ENCODE measurements at places on chromosomes 12 and 14.

DNA sequence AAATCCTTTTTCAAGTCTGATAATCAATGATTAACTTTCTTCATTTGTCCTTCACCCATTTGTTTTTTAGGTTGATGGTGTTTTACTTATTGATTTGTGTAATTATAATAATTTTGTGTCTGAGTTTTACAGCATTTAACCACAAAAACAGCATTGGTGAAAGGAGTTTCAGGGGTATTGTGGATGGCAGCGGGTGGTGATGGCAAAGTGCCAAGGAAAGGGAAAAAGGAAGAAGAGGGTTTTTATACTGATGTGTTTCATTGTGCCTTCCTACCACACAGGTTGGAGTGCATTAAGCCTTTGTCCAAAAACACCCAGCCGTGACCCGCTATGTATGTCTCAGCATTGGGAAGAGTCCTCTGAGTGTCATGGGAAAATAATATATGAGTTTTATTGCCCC lies 150.3 kb downstream of the DAD1 start:
- DNase-seq = no peak

DNA sequence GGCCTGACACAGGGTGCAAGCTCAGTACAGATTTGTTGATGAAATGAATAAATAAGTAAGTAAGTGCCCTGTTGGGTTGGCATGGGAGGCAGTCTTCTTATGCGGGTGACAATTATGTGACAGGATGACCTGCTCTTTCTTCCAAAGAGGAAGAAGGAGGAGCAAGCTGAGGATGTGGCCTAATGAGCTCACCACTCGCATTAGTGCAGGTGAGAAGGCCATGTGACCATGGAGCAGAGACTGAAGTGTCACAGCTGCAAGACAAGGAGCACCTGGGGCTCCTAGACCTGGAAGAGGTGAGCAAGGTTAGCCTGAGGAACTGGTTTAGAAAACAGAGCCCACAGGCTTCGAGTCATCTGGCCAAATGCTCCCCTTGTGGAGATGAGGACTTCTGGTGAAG lies 34.9 kb downstream of the LRTM2 start:
- DNase-seq = no peak

DNA sequence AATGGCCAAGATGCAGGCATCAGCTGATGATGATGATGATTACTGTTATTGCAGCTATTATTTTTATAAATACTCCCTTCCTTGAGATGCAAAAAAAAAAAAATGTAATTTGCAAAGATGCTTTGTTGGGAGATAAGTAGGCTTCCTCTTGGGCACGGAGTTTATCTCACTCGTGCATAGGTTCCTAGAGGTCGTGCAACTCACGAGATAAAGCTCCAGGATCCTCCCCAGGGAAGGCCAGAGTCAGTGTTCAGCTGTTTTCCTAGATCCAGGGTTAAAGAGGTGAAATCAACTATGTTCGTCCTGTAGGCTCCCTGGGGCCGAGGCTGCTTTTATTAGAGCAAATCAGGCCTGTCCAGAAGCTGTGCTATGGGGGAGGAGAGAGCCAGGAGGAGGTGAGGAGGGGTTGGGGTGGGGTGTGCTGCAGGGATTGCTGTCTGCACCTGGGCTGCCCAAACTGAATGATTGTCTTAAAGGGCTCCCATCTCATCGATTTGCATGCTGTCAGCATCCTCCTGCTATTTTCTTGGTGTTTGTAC lies 270.3 kb downstream of the NRXN3 start:
- no peak for DNase-seq

DNA sequence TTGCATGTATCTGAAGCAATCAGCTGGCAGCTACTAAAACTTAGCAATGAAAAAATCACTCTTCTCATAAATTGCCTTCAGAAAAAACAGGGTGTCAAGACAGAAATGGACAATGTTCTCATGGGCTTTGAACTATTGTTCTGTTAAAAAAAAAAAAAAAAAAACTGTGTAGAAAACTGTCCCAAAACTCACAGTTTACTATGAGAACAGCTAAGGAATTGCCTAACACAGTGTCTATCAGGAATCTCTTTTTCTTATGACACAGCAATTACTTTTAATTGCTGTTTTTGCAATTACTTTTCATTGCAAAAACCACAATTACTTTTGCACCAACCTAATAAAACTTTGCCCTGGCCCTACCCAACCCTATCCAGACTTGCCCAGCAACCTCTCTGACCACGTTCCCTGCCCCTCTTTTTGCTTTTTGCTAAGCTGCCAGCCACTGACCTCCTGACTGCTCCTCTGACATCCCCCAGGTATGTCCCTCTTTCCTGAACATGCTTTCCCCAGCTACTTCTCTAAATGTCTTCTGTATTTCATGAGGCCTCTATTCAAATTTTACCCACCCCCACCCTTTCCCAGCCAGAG lies 68.0 kb upstream of the SLCO1C1 start:
- DNase-seq = no peak

DNA sequence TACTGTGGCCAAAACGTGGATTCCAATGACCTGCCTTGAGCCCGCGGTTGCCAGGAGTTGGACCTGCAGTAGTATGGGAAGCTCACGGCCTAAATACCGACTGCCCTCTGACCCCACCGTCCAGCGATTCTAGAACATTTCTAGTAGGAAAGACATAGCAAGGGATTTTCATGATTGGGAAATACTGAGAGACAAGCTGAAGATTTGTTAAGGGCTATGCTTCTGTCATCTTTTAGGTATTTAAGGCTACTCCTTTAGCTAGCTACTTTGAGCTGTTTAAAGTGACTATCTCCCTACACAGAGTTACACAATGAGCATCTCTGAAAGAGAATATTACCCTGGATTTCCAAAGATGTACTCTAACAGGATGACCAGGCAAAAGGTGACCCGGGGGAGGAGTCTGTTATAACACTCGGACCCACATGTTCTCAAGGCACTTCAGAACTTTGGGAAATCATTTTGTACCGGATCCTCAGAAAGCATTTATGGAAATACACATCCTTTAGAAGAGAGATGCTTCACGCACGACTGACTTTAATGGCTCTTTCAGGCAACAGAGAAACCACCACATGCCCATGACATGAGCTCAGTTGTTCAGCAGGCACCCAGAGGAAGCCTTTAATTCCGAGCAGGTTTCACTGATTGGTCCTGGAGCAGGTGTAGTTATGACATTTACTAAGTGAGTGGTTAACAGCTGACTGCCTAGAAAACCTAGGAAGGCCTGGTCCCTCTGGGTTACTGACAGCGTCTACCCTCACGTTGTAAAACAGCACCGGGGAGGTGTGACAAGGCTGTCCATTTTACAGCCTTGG lies 4.2 kb downstream of the BAG5 start:
- DNase-seq = no peak

DNA sequence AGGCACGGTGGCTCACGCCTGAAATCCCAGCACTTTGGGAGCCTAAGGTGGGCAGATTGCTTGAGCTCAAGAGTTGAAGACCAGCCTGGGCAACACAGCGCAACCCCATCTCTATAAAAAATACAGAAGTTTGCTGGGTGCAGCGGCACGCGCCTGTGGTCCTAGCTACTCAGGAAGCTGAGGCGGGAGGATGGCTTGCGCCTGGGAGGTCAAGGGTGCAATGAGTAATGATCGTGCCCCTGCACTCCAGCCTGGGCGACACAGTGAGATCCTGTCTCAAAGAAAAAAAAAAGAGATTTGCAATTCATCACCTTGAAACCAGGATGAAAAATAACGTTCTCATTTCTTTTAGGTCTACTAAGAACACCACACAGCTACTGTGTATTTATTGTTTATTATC lies 4.0 kb downstream of the STX2 start:
- no peak for DNase-seq

DNA sequence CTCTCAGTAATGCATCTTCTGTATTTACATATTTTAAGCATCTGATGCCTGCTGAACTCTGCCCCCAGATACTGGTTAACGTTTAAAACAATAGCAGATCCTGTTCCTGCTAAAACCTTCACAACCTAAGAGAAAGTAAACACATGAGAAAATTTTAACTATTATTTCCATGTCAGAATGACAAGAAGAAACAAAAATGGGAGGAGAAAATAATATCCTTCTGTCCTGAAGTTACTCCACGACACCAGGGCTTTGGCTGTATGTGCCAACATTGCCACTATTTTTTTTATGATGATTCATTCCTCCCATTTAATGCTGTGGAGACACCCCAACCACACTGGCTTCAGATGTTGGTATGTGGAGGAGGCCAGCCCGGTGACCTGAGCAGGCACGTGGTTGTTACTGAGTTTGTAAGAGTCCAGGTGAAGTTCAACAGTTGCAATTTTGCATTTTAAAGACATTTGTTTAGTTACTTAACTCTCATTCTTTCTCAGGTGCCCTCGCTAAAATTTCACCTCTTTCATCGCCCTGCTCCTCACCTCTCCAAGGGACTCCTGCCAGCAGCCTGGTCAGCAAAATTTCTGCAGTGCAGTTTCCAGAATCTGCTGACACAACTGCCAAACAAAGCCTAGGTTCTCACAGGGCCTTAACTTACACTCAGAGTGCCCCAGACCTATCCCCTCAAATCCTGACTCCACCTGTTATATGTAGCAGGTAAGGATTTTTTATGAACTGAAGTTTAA lies 65.5 kb upstream of the SLCO1C1 start:
- no peak for DNase-seq

Data from activated CD8-positive, alpha-beta memory T cell treated with anti-CD3 and anti-CD28 coated beads for 1 hour (primary cell).